ENCODE measurements at places on chromosomes 11 and 22.

- DNase-seq = no peak
Measured at GRCh38 chr22:38285018-38285417, 12.2 kb upstream of the TMEM184B start.

DNA sequence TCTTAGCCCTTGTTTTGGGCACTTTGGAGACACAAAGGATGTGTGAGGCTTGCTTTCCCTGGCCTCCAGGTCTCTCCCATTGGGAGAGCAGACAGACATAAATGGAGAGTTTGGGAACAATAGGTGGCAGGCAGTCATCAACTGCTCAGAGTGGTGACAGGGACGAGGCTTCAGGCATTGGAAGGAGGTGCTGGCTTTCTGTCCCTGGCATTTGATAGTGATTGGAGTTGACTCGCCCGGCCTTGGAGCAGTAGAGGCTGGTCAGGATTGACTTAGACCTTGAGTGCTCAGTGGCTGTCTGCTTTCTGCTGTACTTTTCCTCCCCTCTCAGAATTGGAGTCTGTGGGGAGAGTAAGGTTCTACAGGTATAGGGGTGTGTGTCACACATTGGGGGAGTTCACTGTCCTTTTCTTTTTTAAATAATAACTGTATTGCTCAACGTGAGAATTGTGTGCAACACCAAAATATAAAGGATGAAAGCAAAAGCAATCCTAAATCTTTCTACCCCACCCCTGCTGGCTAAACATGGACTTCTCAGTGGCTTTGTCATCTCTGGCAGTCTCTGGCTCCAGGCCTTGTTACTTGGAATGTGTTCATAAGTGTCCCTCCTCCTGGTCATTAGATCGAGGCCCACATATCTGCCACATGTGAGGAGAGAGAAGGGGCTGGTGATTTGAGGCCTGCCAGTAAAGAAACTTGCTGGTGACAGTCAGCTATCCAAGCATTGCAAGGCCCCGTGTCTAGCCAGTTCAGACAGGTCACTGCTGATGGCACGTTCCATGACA, 21.1 kb downstream of the SHISA8 start:
- no peak for DNase-seq

DNA sequence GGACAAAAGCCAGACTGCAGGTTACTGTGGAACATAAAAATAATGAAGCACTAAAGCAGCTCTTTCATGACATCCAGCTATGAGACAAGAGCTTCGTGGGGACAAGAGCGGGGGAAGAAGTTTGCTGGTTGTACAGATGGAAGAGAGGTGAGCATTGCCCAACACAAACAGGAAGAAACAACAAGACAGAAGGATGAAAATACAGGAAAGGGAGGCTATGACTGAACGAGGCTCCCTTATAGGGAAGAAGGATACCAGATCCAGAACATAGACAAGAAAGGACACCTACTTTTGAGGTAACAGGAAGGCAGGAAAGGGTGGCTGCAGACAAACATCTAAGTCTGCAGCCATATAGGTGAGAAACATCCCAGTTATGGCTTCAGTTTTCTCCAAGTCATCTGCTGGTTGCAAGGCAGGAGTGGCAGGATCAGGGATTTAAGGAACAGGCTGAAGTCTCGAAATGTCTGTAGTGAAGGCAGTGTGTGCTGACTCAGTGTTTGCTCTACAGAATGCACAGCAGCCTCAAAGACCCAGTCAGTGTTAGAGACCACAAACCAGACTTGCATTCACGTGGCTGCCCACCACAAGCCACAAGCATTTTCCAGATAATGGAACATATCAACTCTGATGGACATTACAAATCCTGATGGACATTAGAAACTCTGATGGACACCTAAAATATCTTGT, 1.9 kb downstream of the CLTCL1 start:
- no peak for DNase-seq

GRCh38 chr22:19341500-19341899, 50.0 kb upstream of the CLTCL1 start:
- no peak for DNase-seq

GRCh38 chr11:133284156-133284555, 248.1 kb downstream of the OPCML start:
- DNase-seq = no peak

GRCh38 chr22:49967706-49968208, 7.2 kb downstream of the PIM3 start:
- DNase-seq = no peak
